ENCODE measurements at places on chromosomes 6 and 20.

DNA sequence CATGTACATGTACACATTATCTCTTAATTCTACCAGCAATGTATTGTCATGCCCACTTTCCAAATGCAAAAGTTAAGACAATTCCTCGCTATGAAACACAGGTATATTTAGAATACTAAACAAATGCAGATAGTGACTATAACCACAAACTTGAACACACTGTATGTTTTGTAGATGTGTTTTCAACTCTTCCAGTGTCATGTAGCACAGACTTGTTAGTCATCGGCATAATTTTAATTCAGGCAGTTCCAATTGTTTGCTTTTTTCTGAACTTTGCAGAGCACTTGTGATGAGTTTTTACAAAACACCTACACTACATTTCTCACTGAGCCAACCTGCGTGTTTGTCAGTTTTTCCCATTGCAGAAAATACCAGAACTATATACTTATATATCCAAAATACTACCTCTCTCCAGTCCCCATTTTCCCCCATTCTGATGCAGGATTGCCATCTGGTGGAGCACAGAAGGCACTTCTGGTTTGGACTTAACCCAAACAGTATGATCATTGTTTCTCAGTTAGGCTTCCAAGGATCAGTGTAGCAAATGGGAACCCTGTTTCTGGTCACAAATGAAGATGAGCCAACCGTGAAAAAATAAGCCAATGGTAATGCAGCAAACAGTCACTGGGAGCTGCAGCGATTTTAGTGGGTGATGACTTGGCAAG is 143.4 kb downstream of the ADGRB3 start:
- DNase-seq, result peak; percentile 84

DNA sequence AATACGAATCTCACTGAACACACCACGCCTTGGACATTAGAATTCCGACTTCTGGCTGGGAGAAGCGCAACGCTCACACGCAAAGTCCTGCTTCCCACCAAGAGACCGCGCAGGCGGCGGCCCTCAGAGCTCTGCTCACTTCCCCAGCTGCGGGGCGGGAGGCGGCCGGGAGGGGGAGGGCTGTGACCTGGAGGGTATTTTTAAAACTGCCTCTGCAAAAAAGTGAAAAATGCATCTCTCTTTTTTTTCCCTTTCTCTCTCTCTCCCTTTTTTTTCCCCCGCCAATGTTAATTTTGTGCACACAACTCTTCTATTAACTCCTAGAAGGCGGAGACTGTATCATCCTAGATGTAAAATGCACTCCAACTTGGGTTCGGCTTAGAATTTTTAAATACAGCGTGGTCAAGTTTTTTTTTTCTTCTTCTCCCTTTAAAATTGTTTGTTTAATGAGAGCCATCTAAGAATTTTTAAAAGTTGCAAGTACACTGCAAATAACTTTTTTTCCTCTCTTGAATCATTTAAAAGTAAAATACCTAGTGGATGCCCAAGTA is 66.4 kb downstream of the STX11 start:
- DNase-seq, result no peak

DNA sequence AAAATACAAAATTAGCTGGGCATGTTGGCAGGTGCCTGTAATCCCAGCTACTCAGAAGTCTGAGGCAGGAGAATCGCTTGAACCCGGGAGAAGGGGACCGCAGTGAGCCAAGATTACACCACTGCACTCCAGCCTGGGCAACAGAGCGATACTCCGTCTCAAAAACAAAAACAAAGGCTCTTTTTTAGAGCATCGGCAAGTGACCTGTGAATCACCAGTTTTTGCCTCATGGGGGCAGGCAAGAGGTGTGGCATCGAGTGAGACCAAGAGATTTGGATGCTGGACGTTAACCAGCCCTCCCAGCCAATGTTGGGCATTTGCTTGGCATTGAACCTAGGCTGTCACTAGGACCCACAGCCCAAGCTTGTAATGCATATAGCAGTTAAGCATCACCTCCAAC is 14.6 kb upstream of the CDK5RAP1 start:
- no peak for DNase-seq

- DNase-seq, result no peak
Measured at GRCh38 chr6:33107641-33108040, 31.9 kb downstream of the HLA-DPB1 start.

GRCh38 chr6:21801446-21802174 is 208.1 kb downstream of the SOX4 start:
- no peak for DNase-seq

DNA sequence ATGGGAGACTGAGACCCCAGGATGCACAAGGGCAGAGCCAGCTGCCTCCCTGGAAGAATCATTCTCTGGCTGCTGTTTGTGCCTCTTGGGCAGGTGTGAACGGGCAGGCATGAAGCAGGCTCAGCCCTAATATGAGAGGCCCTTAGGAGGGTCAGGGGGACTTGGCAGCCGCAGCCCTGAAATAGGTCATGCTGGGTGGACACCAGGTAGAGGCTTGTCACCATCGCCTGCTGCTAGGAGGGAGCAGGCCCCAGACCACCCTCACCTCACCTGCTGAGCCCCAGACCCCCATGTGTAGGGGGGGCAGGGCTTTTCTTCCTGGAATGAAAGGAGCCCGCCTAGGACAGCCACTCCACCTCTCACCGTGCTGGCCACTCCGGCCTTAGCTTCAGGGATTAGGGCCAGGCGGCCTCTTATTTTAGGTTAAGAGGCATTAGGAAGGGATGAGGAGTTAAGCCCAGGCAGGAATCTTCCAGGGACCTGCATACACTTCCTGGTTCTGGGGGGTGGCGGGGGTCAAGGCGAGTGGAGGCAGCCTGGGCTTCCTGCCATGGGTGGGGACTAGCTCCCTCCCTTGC is 92.4 kb downstream of the ASXL1 start:
- DNase-seq, result no peak

GRCh38 chr6:121522265-121522664 is 86.8 kb downstream of the GJA1 start:
- no peak for DNase-seq
